ENCODE measurements at places on chromosomes 1 and 21. TPM values are rescaled to one million over a fixed set of nuclear protein-coding genes. Genes with fewer than 3 reads are reported as not detected.

The RAP1GAP gene
- 29.9 TPM for total RNA-seq

The SRP9 gene
- total RNA-seq, result 461 TPM

The LCE2A gene
- not detected for total RNA-seq

The UBE2U gene
- total RNA-seq, result 0.33 TPM

The SPATA1 gene
- 1.8 TPM for total RNA-seq

The OR10J1 gene
- not detected for total RNA-seq

The MTARC1 gene
- total RNA-seq, result 13.1 TPM

The PKLR gene
- 1.0 TPM for total RNA-seq

The IGSF8 gene
- 37.5 TPM for total RNA-seq

The FUBP1 gene
- total RNA-seq, result 354 TPM

The CFHR5 gene
- total RNA-seq, result not detected

The TRIM67 gene
- 31.0 TPM for total RNA-seq

The OPTC gene
- total RNA-seq, result 40.7 TPM

The AMY1B gene
- not detected for total RNA-seq

The TFF3 gene
- 3.6 TPM for total RNA-seq

The RNU1-3 gene
- under 0.01 TPM for total RNA-seq

The SLAMF7 gene
- total RNA-seq, result 0.22 TPM

The WASF2 gene
- 34.2 TPM for total RNA-seq

The NCMAP gene
- 2.1 TPM for total RNA-seq

The SPATA21 gene
- total RNA-seq, result not detected

The NIPAL3 gene
- 41.6 TPM for total RNA-seq

The AADACL3 gene
- 0.11 TPM for total RNA-seq

The ZNF670 gene
- 13.2 TPM for total RNA-seq

The ATP1A4 gene
- 0.60 TPM for total RNA-seq

The KRTAP10-4 gene
- total RNA-seq, result not detected

The SLC35F3 gene
- total RNA-seq, result 6.5 TPM

The LMOD1 gene
- 23.3 TPM for total RNA-seq

The ALDH4A1 gene
- total RNA-seq, result 12.0 TPM

The PGBD5 gene
- total RNA-seq, result 11.3 TPM

The OR2T35 gene
- not detected for total RNA-seq

The SGIP1 gene
- total RNA-seq, result 108 TPM

The ERICH3 gene
- total RNA-seq, result 3.4 TPM

The HOOK1 gene
- total RNA-seq, result 50.6 TPM

The GPR37L1 gene
- 0.88 TPM for total RNA-seq

The CHI3L2 gene
- not detected for total RNA-seq

The S100A7A gene
- not detected for total RNA-seq

The OR2G3 gene
- not detected for total RNA-seq

The SYT6 gene
- 10.3 TPM for total RNA-seq

The C1QA gene
- total RNA-seq, result 24.1 TPM

The GSTM5 gene
- 16.9 TPM for total RNA-seq

Data from camera-type eye (tissue), 1 donor.